ENCODE measurements at places on chromosomes 12 and 14. TPM values are rescaled to one million over a fixed set of nuclear protein-coding genes. Genes with fewer than 3 reads are reported as not detected.
A peak's percentile ranks its signal among the peaks of the same experiment; 100 is the strongest.

DNA sequence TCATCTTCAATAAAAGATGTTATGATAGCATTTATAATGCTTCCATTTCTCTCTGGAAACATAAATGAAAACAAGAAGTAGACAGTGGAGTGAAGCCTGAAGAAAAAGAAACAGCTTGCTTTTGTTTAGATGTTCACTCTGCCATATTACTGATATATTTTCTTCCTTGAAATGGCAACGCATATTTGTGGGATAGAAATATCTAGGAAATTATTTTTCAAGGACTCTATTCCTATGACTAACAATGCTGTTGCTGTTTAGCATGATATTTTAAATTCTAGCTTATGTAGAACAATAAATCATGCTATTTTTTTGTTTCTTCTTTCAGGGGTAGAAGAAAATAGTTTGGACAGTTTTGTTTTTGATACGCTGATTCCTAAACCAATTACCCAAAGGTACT, 359.0 kb downstream of the NAV3 start:
- H3K27ac ChIP-seq = no peak overlapping the region
- no peak overlapping the region for H3K4me3 ChIP-seq
- H3K27me3 ChIP-seq = no peaks in the 10 kb centered on the region
- no peaks in the 10 kb centered on the region for H3K36me3 ChIP-seq

GRCh38 chr14:102314242-102315011, 5.1 kb upstream of the ZNF839 start:
- no peak overlapping the region for H3K27ac ChIP-seq
- peaks cover 28% of the 10 kb centered on the region for H3K4me1 ChIP-seq
- no peaks in the 10 kb centered on the region for H3K27me3 ChIP-seq
- peak overlapping the region; percentile 76 for H3K4me3 ChIP-seq

- H3K27me3 ChIP-seq = no peaks in the 10 kb centered on the region
- H3K36me3 ChIP-seq = no peaks in the 10 kb centered on the region
- no peak overlapping the region for H3K27ac ChIP-seq
- no peak overlapping the region for H3K4me3 ChIP-seq
Measured at GRCh38 chr14:47596860-47597259, 78.5 kb downstream of the MDGA2 start.

DNA sequence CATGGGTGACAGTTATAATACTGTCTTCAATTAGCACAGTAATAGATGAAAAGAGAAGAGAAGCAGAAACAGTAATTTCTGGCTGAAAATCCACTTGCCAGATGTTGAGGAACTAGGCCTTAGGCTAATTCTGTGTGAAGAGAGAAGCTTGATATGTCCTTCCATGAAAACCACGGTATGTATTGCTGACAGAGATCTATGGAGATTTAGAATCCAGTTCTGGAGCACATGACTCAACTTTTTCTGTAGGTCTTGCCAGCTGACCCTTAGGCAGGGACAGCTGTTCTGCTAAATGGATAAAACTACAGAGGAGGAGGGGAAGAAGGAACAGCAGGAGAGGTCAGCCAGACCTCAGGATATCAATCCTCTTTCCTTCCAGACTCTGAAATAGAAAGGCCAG, 211.5 kb downstream of the PRKD1 start:
- H3K27ac ChIP-seq = no peak overlapping the region
- no peaks in the 10 kb centered on the region for H3K36me3 ChIP-seq

GRCh38 chr14:55556929-55557623, 22.9 kb upstream of the KTN1 start:
- no peaks in the 10 kb centered on the region for H3K27me3 ChIP-seq
- H3K4me1 ChIP-seq = no peaks in the 10 kb centered on the region

GRCh38 chr14:92695562-92695961, 52.9 kb downstream of the LGMN start:
- H3K4me3 ChIP-seq = no peak overlapping the region
- no peaks in the 10 kb centered on the region for H3K27me3 ChIP-seq
- H3K27ac ChIP-seq = no peak overlapping the region
- H3K4me1 ChIP-seq = peaks cover 27% of the 10 kb centered on the region
- no peaks in the 10 kb centered on the region for H3K36me3 ChIP-seq
- no peak for DNase-seq

GRCh38 chr12:104536841-104537240, 80.1 kb downstream of the CHST11 start:
- peaks cover 8% of the 10 kb centered on the region for H3K4me1 ChIP-seq
- no peaks in the 10 kb centered on the region for H3K36me3 ChIP-seq
- no peak overlapping the region for H3K4me3 ChIP-seq

GRCh38 chr12:5511644-5512600, 80.0 kb downstream of the NTF3 start:
- no peak overlapping the region for H3K4me3 ChIP-seq
- DNase-seq = no peak
- no peak overlapping the region for H3K27ac ChIP-seq
- no peaks in the 10 kb centered on the region for H3K4me1 ChIP-seq

GRCh38 chr12:10363914-10364814, 25.7 kb downstream of the KLRK1 start:
- H3K4me1 ChIP-seq = peaks cover 52% of the 10 kb centered on the region
- H3K4me3 ChIP-seq = peak overlapping the region; percentile 97
- no peaks in the 10 kb centered on the region for H3K27me3 ChIP-seq

- no peak for DNase-seq
- H3K4me1 ChIP-seq = no peaks in the 10 kb centered on the region
- H3K27ac ChIP-seq = no peak overlapping the region
- H3K36me3 ChIP-seq = peaks cover 36% of the 10 kb centered on the region
Measured at GRCh38 chr14:101980700-101981099, 16.3 kb downstream of the DYNC1H1 start.

The DACT1 gene
- total RNA-seq = 0.15 TPM

The RNU7-1 gene
- not detected for total RNA-seq

The POTEM gene
- total RNA-seq = not detected

The C1RL gene
- total RNA-seq = 14.2 TPM

The TSHR gene
- total RNA-seq = not detected

The NFE2 gene
- not detected for total RNA-seq

The ANKS1B gene
- total RNA-seq = 0.39 TPM
